ENCODE measurements at places on chromosomes 13 and 19.

DNA sequence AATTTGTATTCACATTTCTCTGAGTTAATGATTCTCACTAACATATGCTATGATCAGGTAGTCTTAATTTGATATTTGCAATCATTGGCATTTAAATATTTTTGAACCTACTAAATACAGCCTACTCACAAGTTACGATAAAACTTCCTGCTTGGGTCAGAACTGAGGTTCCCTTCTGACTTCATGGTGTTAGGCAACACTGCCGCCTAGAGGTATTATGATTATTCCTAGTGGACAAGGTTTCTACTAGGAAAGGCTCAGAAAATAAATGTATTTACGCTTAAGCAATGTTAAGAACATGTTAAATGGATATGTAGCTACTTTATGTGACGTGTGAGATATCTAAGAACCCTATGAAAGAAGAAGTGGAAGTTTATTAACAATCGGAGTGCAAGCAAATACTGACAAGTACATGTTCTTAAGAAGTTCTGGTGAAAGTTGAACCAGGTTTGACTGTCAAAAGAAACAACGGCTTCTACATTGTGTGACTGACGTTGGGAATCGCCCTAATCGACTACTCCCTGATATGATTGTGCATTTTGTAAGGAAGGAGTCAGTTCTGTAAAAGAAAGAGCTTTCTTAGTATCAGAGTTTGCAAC, 1395.8 kb downstream of the SLITRK5 start:
- peak; percentile 24 for DNase-seq

DNA sequence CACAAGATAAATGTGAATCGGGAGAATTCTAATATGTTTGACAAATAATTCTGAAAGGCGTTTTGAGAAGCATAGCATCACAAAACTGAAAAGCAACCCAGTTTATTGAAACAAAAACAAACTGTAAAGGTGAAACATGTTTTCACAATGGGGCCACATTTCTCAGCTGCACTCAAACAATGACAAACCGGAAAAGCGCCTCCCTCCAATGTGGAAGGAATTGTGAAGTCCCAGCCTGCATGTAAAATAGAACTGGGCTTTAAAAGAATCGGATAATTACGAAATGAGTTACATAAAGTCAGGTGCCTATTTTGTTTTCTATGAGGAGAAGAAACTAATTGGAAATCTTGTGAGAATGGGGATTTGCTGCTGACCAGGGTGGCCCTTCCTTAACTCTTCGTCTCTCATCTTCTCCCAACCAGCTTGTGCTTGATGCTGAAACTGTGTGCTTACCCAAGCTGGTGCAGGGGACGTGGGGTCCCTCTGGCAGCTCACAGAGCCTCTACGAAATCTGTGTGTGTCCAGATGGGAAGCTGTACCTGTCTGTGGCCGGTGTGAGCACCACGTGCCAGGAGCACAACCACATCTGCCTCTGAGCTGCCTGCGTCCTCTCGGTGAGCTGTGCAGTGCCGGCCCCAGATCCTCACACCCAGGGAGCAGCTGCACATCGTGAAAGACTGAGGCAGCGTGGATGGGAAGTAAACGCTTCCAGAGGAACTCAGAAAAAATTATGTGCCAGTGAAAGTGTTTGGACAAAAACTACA, 109.4 kb downstream of the SACS start:
- no peak for DNase-seq

DNA sequence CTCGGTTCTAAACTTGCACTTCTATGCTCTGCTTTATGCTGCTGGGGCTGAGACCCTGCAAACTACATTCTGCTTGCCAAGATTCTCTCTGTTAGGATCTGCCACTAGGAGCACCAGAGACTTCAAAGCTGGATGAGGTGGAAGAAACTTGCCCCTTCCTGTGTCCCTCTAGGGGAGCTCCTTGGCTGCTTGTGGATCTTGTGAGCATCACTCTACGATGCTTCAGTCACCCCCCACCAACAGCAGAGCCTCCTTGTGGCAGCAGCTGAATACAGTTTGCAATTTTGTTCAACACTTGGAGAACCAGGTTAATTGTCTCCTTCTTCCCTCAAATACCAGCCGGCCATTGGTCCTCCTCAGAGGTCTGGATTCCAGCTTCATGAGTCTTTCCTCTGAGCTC, 310.6 kb downstream of the FGF14 start:
- peak; percentile 35 for DNase-seq

DNA sequence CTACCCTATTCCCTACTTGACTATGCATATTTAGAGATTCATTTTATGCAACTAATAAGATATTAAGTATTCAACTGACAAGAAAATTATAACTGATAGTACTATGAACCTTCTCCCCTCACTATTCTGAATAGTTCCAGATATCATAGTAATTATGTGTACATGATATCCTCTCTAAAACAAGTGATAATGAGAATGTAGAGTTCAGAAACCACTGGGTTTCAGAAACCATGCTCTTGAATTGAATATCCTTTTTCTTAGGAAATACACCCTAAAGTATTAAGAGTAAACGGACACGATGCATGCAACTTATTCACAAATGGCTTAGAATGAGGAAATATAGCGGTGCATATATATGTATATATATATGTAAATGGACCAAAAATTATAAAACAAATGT, 160.9 kb downstream of the TBC1D4 start:
- no peak for DNase-seq

GRCh38 chr13:89977203-89977602, 1370.3 kb upstream of the MIR17HG start:
- no peak for DNase-seq

- no peak for DNase-seq
These were observed 43.6 kb downstream of the ZNF611 start for GRCh38 chr19:52691215-52691610.

- DNase-seq = peak; percentile 35
These were observed 1.0 kb downstream of the DIRAS1 start for GRCh38 chr19:2719920-2720776.

GRCh38 chr19:40640744-40641143, 39.6 kb downstream of the LTBP4 start:
- DNase-seq = no peak

DNA sequence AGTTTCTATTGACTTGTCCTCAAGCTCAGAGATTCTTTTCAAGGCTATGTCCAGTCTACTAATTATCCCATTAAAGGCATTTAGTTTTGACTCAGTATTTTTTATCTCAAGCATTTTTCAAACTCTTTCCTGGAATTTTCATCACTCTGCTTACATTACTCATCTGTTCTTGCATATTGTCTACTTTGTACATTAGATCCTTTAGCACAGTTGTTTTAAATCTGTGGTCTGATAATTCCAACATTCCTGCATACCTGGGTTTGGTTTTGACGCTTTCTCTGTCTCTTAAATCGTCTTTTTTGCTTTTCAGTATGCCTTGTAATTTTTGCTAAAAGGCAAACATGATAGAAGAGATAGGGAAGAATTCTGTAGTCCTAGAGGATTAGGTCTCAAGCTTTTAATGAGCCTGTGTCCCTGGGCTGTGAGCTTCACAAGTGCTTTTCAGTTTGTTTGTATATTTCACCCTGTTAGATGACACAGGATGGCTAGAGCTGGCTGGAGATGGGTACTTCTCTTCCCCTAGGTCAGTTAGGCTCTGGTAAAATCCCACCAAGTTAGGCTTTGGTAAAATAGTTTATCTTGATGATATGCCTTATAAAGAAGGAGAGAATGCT, 46.1 kb upstream of the GPC6 start:
- DNase-seq = peak; percentile 24

DNA sequence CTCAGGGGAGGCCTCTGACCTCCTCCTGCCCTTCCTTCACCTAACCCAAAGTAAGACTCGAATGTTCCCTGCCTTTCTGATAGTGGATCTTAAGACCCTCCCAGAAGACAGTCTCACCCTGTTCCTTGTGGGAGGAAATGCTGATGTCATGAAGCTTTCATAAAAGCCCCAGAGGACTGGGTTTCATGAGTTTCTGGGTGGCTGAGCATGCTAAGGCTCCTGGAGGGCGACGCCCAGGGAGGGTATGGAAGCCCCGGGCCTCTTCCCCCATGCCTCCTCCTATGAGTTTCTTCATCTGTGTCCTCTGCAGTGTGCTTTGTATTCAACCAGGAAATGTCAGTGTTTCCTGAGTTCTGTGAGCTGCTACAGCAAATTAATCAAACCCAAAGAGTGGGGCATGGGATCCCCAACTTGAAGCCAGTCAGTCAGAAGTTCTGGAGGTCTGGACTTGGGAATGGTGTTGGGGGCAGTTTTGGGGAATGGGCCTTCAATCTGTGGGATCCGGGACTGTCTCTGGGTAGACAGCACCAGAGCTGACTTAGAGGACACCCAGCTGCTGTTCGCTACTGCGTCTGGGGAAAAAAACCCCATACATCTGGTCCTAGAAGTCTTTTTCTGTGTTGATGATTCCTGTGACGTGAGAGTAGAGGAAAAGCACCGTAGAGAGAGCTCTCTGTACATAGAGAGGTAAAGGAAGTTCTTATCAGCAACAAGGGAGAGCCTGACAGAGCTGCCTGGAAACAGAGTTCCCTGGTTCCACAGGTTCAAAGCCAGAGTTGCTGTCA, 2.0 kb upstream of the LILRB2 start:
- DNase-seq = no peak

DNA sequence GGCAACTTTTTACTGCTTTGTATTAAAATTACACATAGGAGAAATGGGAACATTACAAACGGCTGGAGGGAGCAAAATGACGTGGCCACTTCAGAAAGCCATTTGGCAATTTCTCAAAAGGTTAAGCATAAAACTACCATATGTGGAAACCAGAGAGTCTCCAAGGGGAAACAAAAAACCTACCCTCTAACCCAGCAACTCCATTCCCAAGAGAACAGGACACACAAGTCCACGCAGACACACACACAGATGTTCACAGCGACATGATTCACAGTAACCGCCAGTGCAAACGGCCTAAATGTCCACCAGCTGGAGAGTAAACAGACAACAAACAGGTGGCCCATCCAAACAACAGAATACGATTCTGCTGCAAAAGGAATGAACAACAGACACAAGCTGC, 37.2 kb downstream of the STK24 start:
- DNase-seq = peak; percentile 82
